ENCODE measurements at places on chromosomes 2 and 18. TPM values are rescaled to one million over a fixed set of nuclear protein-coding genes. Genes with fewer than 3 reads are reported as not detected.

DNA sequence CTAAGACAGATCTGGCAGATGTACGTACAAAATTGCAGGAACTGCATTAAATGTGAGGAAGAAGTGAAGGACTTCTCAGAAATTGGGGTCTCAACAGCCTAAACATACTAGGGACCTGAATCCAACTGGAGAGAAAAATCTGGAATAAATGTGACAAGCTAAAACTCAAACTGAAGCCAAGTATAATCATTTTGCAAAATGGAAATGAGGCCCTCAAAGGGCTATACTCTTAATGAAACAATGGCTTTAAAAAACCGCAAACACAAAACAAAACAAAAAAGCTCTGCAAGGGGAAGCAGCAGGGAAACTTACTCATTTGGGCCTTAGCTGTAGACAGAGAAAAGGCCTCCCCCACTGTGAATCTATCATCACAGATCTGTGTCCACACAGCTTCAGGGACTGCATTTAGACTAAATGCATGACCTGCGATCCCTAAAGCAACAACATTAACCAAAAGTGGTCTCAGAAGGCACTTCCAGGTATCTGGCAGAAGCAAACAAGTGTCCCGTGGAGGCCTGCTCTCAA, 63.2 kb downstream of the CCBE1 start:
- no peak for DNase-seq

- no peak for DNase-seq
Observed at GRCh38 chr2:160042054-160042453, 20.4 kb downstream of the PLA2R1 start.

DNA sequence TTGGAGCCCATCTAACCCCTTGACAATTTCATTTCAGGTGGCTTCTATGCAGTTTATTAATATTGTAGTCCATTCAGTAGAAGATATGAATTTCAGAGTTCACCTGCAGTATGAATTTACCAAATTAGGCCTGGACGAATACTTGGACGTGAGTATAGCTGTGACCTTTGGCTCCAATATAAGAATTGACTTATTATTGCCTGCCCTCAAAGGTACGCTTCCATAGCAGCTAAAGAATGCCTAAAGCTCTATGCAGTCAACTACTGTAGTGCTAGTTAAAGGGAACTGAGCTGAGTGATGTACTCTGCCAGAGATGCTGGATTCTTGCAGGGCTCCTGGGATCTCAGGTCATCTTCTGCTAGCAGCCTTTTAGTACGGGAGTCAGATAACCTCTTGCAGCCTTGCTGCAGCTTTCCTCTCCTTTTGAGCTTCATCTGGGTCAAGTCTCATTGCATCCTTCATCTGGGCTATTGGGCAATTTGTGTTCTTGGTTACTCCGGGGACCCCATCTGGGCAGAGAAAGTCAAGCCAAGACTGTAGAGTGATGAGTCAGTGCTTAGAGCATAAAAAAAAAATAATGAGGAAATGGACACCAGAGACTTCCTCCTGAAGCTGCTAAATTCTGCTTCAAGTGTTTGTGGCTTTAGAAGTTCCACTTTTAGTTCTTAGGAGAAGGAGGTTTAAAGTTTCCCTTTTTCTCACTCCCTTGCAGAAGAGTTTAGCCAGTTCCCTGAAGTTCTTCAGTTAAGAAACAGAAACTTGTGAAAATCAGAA, 105.6 kb downstream of the PRPF40A start:
- no peak for DNase-seq

GRCh38 chr2:112690853-112691401, 29.9 kb upstream of the NT5DC4 start:
- DNase-seq = peak; percentile 22

DNA sequence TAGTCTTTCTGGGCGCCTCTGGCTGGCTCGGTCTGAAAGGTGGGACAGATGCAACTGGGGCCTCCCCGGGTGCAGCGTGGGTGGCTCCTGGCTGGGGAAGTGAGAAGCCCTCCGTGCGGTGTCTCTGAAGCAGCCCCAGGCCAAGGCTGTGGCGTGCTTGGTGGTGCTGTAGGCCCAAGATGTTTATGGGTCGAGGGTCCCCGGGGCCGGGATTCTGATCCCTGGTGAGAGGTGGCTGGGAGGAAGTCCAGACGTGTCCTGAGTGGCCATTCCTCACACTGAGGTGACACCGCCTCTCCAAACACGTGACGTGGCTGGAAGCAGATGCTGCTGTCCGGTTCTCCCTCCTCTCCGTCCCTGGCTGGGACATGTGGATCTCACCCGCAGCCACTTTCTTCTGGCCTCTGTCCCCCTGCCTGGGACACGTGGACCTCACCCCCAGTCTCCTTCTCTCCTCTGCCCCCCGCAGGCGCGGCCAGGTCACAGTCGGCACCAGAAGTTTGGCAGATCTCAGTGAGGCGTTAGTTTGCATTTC, 12.6 kb downstream of the RTP5 start:
- DNase-seq = no peak

- no peak for DNase-seq
Observed at GRCh38 chr2:205066081-205066480, 520.8 kb downstream of the PARD3B start.

- DNase-seq = no peak
Observed at GRCh38 chr2:46955764-46956163, 40.2 kb upstream of the MCFD2 start.

GRCh38 chr2:112660138-112660537, 14.4 kb downstream of the SLC20A1 start:
- DNase-seq = no peak

GRCh38 chr2:160432633-160433032, 61.0 kb downstream of the RBMS1 start:
- DNase-seq = no peak

The DLGAP1 gene
- total RNA-seq = 11.5 TPM

DNA sequence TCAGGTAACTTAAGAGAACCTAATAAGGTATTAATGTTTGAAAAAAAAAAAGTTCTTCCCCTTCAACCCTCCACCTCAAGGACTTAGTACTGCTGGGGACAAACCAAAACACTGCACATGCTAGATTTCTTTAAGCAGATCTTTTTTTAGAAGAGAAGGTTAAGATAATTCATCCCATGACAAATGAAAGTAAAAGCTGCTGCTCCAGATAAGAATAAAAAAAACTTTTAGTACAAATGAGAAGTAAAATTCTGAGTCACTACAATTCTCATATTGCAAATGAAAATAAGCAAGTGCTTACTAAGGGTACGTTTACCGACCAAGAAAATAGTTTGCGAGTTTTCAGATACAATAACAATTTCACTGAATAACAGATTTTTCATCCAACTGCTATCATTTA, 8.9 kb downstream of the STAM2 start:
- no peak for DNase-seq

DNA sequence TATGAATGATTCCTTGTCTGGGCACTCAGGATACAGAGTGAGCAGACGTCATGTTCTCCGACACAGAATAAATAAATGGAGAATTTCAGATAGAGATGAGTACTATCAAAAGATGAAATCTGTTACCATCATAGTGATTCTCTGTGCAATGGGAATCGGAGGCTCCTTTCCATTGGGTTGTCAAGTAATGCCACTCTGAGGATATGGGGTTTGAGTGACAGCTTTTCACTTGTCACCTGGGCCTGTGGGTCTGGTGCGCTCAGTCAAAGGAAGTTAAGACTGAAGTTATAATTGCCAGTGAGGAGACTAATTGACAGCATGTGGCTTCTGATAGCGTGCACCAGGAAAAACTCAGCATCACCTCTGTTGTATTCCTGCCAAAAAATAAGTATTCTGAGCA, 387.2 kb downstream of the SOX11 start:
- no peak for DNase-seq

GRCh38 chr2:46385786-46386577, 88.8 kb downstream of the EPAS1 start:
- DNase-seq = no peak

- DNase-seq = peak; percentile 20
Observed at GRCh38 chr2:100321866-100322820, at the start of gene LONRF2. Gene LONRF2 (minus strand): TSS chr2:100322501. CDS start chr2:100322093, 408 bp downstream.

The GAD1 gene
- 0.39 TPM for total RNA-seq

The TRIM43 gene
- not detected for total RNA-seq

The NEDD4L gene
- total RNA-seq = 41.4 TPM

The PROKR1 gene
- 0.16 TPM for total RNA-seq

DNA sequence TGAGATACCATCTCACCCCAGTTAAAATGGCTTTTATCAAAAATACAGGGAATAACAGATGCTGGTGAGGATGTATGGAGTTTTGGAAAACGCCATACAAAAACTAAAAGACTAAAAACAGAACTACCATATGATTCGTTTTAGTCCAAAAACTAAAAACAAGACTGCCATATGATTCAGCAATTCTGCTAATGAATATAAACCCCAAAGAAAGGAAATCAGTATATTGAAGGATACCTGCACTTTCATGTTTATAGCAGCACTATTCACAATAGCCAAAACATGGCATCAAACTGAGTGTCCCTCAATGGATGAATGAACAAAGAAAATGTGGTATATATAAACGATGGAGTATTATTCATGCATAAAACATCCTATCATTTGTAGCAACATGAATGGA, 224.4 kb upstream of the MC4R start:
- DNase-seq = no peak
